ENCODE measurements at places on chromosomes 5 and 9.

GRCh38 chr9:86413971-86414880 lies 60.0 kb upstream of the TUT7 start:
- DNase-seq: no peak

DNA sequence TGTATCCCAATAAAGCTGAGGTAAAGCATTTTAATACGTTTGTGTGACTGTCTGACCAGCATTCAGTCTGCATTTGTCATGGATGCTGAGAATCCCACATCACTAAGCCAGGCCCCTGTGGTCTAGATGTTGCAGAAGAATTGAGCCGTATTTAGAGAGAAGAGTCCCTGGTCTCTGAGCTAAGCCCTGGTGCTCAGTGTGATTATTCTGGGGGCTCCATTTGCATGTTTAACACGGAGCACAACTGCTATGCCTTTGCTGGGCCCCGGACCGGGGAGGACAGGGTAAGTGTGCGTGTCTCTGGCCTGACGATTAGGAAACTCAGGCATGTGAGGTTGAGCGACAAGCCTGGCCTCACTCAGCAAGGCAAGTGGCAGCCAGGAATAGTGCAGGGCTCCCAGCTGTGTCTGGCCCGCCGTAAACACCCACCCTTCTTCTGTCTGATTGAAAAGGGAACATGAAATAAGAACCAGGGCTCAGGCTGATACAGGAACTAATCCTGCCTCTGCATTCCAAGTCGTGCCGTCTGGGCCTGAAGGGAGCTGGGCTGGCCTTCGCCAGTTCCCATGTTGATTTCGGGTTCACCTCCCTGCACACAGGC lies 22.3 kb downstream of the FAM78A start:
- no peak for DNase-seq

GRCh38 chr5:175879743-175880142 lies 8.4 kb downstream of the CPLX2 start:
- DNase-seq: no peak

GRCh38 chr5:131265311-131265803 lies 1.5 kb downstream of the CDC42SE2 start:
- DNase-seq: no peak

- no peak for DNase-seq
Measured at GRCh38 chr5:427415-428087, 15.4 kb upstream of the EXOC3 start.

- no peak for DNase-seq
Measured at GRCh38 chr5:139399501-139400121, 4.3 kb downstream of the SPATA24 start.

DNA sequence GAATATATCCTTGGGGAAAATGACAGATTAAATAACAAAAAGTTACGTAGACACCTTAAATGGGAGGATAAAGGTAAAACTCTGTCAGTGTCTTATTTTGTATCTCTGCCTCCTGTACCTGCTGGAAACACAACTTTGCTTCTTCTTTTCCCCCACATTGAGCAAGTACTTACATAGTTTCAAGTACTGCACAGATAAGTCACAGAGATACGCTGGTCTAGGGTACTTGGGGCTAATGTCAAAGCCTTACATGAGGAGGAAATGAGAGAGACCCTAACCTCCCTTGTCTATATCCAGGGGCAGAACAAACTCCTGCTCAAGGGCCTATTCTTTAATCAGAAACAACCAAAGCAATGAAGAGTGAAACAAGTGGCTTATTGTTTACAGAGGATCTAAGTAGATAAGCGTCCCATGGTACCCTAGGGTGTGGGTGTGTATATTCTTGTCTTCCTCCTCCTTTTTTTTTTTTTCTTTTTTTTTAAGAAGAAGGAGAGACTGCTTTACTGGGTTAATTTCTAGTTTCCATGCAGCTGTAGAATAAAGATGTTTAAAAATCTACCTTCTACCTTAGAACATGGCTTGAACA lies 43.1 kb downstream of the ELL2 start:
- no peak for DNase-seq

- DNase-seq: no peak
Measured at GRCh38 chr9:38406476-38407186, 14.1 kb downstream of the ALDH1B1 start.

DNA sequence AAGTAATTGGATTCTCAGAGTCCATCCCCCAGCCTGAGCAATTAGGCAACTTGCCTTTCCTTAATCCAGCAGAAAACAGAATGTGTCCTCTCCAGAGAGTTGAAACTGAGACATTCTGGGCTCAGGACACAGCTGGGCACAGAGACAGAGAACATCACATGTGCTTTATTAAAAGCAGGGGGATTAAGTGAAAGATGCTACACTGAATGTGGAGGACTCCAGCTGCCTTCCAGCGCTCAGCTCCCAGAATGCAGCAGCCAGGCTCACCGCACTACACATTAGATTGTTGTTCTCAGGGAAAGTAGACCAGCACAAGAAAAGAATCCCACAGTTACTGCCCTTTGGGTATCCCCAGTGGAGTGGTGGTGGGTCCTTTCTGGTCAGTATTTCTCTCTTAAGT lies 141.6 kb upstream of the IL12B start:
- no peak for DNase-seq

GRCh38 chr9:123922431-123922830 lies 7.5 kb downstream of the DENND1A start:
- DNase-seq: no peak
